ENCODE measurements at places on chromosomes 3 and 15.

GRCh38 chr3:151926956-151927355, 53.5 kb downstream of the SUCNR1 start:
- peak; percentile 63 for DNase-seq

- DNase-seq, result peak; percentile 51
Observed at GRCh38 chr15:39925112-39925842, 5.2 kb upstream of the GPR176 start.

- DNase-seq, result no peak
Observed at GRCh38 chr15:78140292-78140691, 8.9 kb upstream of the IDH3A start.

GRCh38 chr15:81433462-81433861, 59.4 kb upstream of the TMC3 start:
- no peak for DNase-seq

- no peak for DNase-seq
Observed at GRCh38 chr15:31065824-31066223, 35.7 kb downstream of the TRPM1 start.

GRCh38 chr3:127386490-127386889, 98.6 kb upstream of the PRR20G start:
- DNase-seq, result no peak

GRCh38 chr3:99503350-99503749, 135.0 kb upstream of the COL8A1 start:
- DNase-seq, result peak; percentile 37

- DNase-seq, result no peak
Observed at GRCh38 chr3:58026598-58026997, 18.4 kb downstream of the FLNB start.

GRCh38 chr15:84772467-84772866, 24.1 kb downstream of the ZNF592 start:
- DNase-seq, result no peak

GRCh38 chr3:75242012-75242735, 422.0 kb upstream of the FRG2C start:
- DNase-seq, result no peak

DNA sequence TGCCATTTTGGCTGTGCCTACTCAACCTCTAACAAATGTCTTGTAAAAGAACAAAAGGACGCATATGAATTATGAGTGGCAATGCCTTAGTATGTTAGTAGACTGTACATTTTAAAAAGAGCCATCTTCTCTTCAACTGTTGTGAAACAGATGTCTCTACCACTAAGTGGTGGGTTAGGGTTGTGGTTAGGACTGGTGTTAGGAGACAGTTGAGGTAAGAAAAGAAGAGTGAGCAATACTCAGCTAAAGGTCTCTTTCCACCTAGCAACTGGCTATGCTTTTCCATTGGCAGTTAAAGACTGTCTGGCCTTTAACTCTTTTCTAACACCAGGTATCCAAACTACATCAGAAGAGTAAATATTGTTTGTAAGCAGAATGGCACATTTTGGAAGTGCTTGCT, 221.7 kb upstream of the TBC1D5 start:
- DNase-seq, result no peak

Measured in Daoy (cell line).